CD4-positive, CD25-positive, alpha-beta regulatory T cell (primary cell): ENCODE measurements at places on chromosomes 5 and 9. TPM values are rescaled to one million over a fixed set of nuclear protein-coding genes. Genes with fewer than 3 reads are reported as not detected.

The TBC1D2 gene
- total RNA-seq: 11.5 TPM

The SPATA9 gene
- total RNA-seq: not detected

The GHR gene
- total RNA-seq: not detected

The NADK2 gene
- total RNA-seq: 10.9 TPM

The TMEM252 gene
- total RNA-seq: not detected

The P4HA2 gene
- total RNA-seq: not detected

The BAAT gene
- total RNA-seq: 0.15 TPM

The TMEM171 gene
- not detected for total RNA-seq

The SLC6A3 gene
- total RNA-seq: not detected

The FAM200C gene
- not detected for total RNA-seq

The ADCY2 gene
- total RNA-seq: not detected
